ENCODE measurements at places on chromosomes 13 and 19.
A peak's percentile ranks its signal among the peaks of the same experiment; 100 is the strongest.

- DNase-seq: no peak
Measured at GRCh38 chr19:18601875-18602274, 4.7 kb downstream of the CRLF1 start.

- peak; percentile 92 for DNase-seq
Measured at GRCh38 chr19:16338470-16339360, 14.1 kb downstream of the KLF2 start.

- DNase-seq: no peak
Measured at GRCh38 chr13:66344805-66345517, 885.2 kb downstream of the PCDH9 start.

GRCh38 chr19:2048104-2048958 is 2.7 kb downstream of the MKNK2 start:
- no peak for DNase-seq

DNA sequence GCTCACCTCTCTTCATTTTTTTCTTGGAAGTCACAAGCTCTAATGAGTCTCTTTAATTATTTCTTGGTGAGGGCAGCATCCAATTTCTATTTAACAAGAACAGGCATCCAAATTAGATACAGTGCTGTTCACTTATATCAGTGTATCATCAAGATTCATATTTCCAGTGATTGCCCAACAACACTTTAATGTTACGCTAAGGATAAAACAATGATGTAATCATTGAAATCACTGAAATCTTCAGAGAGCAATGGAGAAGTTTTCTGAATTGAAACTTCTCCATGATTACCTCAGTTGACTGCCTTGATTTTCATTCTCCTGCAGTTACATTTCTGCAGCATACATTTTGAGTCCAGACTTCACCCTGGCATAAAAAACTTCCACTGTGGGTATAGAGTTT is 17.1 kb upstream of the LRCH1 start:
- DNase-seq: no peak

DNA sequence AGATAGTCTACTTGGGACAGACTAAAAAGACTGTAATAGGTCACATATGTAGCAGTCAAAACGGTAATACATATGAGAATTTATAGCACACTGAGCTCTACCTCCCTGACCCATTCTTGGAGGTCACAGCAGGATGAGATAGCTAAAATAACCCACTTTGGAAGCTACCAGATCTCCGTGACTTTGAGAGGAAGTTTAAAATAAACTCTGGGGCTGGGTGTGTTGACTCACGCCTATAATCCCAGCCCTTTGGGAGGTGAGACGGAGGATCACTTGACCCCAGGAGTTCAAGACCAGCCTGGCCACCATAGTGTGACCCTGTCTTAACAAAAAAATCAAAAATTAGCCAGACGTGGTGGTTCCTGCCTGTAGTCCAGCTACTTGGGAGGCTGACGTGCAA is 45.3 kb downstream of the DHRS12 start:
- no peak for DNase-seq

DNA sequence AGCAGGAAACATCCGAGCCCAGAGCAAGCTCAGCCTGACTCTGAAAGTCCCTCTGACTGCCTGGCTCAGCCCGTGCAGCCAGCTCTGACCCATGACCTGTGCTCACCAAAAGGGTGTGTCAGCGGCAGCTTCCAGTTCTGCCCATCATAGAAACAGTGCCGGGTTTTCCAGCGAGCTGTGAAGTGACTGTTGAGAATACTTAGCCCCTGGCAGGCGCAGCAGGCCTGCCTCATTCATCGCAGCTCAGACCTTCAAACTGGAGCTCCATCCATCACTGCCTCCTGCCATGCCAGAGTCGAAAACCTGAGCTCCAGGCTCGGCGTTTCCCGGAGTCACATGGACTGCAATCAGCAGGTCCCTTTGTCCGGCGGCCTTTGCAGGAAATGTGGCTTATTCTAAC is 16.3 kb upstream of the GSX1 start:
- no peak for DNase-seq

DNA sequence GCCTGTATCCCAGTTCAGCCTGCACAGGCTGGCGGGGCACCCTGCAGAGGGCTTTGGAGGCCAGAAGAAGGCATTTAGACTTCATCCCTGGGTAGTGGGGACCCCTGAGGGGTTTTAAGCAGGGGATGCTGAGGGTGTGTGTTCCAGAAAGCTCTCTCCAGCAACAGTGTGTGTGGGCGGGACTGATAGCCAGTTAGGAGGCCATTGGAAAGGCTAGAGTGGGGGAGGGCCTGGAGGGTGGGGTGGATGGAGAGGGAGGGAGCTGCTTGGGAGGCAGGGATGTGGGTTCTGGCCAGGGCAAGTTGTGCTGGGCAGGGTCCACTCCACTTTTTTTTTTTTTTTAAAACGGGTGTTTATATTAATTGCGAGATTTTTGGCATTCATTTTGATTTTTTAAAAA is 28.3 kb downstream of the LYL1 start:
- DNase-seq: no peak

DNA sequence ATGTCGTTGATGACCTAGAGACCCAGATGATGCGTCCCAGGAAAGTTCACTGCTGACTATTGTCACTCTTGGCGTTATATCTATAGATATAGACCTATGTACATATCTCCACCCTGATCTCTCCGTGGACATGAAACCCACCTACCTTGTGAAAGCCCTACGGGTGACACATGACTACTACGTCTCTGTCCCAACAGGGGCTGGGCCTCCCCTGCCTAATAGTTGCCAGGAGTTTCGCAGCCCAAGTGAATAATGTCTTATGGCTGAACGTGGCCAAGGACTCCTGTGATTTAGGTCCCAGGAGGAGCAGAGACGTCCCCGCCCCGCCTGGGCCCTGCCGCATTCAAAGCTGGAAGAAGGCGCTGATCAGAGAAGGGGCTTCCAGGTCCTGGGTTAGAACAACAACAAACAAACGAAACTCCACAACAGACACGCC is 4.9 kb upstream of the POU4F1 start:
- DNase-seq: no peak

DNA sequence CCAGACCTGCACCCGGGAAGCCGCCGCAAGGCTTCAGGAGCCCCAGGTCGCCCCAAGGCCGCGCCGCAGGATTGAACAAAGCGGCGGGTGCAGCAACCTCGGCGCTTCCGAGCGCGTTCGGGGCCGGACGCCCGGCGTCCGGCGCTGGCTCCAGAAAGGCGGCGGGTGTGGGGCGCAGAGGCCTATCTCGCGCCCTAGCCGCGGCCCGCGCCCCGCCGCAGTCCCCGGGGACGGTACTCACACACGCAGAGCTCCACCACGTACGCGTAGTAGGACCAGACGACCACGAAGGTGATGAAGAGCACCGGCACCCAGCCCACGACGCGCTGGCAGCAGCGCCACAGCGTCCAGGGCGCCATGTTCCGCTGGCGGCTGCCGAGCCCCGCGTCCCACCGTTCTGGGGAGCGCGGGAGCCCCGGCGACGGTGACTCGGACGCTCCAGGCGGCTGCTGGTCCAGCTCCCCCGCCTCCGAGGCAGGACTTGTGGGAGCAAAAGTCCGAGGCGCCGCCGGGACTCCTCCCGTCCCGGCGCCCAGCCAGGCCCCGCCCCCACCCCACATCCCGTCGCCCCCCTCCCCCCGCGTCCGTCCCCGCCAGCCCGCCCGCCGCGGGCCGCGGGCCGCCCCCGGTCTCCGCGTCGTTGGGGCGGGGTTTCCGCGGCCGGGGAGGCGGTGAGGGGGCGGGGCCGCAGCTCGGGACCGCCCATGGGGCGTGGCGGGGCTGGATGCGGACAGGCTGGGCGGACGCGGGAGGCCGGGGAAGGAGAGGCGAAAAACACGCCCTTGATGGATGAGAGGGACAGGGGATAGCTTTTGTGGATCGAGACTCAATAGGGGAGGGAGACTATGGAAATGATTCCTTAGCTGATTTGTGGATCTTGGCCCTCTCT is at the start of gene ZDHHC20:
Gene ZDHHC20, minus strand, starts transcription at position 491 of the 889 bp plus-strand sequence. Its CDS starts 132 bp downstream, at position 359.
- peak; percentile 87 for DNase-seq

DNA sequence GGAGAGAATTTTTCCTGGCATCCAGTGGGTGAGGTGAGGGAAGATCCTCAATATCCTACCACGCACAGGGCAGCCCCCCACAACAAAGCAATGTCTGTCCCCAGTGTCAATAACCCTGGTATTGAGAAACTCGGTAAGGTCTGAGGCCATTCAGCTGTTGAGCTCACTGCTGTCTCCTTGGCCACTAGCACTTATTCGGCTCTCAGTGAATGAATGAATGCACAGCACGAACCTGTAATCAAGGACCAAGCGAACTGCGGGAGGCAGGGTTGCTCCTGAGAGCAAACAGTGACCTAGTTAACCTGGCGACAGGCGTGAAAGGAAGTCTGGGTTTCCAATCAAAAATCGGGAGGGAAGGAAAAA is 640 bp downstream of the ZSCAN5A start:
- DNase-seq: no peak

DNA sequence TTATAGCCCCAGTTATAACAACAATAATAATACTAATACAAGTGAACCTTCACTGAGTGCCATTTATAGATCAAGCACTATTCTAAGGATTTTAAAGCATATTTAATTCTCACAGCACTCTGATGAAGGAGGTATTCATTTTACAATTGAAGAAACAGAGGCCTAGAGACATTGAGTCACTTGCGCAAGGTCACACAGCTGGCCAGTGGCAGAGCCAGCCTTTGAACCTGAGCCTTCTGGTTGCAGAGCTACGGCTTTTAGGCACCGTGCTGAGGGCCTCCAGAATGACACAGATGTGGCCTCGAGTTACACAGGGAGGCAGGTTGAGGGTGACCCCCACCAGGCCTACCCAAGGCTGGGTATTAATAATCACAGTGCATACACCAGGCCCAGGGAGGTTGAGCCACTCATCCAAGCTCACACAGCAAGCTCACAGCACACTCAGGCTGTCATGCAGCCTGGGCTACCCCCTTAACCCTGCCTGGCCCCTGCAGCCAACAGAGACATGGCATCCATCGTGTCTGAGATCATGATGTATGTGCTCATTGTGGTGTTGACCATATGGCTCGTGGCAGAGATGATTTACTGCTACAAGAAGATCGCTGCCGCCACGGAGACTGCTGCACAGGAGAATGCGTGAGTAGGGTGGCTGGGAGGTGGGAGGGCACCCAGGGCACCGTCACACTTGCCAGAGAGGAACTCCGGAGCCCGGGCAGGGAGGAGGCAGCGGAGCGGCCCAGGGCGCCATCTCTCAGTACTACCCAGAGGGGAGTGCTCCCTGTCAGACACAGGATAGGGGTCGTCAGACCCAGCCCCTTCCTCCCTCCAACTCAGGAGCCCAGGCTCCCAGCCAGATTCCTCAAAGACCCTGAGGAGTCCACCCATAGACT is 2.7 kb upstream of the HPN start:
- DNase-seq: no peak

DNA sequence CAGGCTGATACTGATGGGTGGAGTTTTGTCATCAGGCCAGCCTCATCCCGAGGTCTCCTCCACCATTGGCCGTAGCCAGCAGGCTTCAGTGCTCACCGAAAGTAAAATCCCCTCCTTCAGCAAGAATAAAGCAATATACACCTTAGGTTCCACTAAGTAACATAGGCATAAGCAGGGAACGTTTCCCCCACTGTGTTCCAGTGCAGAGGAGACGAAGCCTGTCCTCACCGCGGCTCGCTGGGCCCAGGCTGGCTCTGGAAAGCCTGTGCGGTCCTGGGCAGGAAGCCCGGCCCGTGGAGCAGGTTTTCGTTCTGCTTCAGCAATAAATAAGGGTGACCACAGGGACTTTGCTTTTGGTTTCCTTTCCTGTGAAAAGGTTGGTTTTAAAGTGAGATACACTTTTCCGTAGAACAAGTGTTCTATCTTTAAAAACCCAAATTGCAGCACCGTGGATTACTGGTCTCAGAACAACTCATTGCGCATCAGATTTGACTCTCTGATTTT is 16.3 kb upstream of the TEX29 start:
- DNase-seq: no peak

GRCh38 chr19:51002542-51003311 is 1.3 kb upstream of the KLK8 start:
- peak; percentile 16 for DNase-seq

DNA sequence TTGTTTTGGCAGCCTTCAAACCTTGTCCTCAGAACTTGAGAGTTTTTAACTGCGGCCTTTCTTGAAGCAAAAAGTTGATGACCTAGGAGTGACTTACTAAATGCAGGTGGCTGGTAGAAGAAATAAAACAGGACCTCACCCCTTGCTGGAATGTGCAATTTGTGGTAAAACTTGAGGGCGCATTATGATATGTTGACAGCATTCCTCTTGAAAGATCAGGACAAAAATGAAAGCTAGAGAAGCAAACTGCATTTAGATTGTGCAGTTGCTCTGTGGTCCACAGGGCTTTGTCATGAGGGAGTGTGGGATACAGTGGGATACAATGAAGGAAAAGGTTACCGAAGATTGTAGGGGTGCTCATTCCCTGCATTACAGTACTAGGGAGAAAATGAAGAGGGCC is 504.2 kb downstream of the GPC6 start:
- no peak for DNase-seq

DNA sequence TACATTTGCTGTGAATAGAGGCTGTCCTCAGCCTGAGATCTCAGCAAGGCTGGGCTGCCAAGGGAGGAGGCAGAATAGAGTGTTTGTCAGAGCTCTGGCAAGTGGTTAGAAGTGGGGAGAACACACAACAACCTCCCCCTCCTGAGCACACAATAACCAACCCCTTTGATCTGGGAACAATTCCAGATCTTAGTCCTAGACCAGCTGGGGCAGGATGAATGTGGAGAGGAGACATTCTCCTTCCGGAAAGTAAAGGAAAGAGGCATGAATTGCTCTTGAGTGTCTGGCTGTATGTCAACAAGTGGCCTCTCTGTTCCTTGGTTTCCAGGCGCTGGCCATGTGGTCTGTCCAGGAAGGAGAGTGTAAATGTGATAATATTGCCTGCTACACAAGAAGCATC is 114.9 kb upstream of the TMTC4 start:
- peak; percentile 7 for DNase-seq

DNA sequence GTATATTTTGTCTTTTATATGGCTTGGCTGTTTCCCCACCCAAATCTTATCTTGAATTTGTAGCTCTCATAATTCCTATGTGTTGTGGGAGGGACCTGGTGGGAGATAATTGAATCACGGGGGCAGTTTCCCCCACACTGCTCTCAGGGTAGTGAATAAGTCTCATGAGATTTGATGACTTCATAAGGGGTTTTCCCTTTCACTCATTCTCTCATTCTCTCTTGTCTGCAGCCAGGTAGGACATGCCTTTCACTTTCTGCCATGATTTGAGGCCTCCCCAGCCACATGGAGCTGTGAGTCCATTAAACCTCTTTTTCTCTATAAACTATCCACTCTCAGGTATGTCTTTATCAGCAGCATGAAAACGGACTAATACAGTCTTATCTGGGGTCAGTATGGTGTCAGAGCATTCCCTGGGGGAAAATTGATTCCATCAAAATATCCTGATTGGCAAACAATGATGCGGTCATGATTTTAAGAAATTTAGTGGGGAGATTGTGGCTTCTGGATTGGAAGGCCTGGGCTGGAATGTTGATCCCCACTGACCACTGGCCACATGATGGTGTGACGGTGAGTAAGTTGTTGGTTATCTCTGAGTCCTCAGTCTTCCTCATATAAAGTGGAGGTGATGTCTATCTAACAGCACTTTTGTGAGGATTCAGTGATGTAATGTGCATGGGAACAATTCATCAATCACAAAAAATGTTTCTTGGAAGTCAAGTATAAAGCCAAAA is 27.5 kb upstream of the ANKRD10 start:
- DNase-seq: no peak
